Cortex of kidney (tissue), 1 donor: ENCODE measurements at places on chromosomes 2 and 18.

- no peak for DNase-seq
Observed at GRCh38 chr2:6866275-6866671, 566 bp upstream of the CMPK2 start.

GRCh38 chr2:30073523-30073922 lies 73.3 kb upstream of the YPEL5 start:
- no peak for DNase-seq

- DNase-seq, result no peak
Observed at GRCh38 chr2:76861708-76862107, 660.5 kb downstream of the LRRTM4 start.

- no peak for DNase-seq
Observed at GRCh38 chr2:45012733-45013132, 3.5 kb upstream of the SIX2 start.

- no peak for DNase-seq
Observed at GRCh38 chr2:159671047-159671446, 41.3 kb upstream of the MARCHF7 start.

GRCh38 chr18:42105394-42105793 lies 150.4 kb downstream of the PIK3C3 start:
- DNase-seq, result no peak

- no peak for DNase-seq
Observed at GRCh38 chr2:134665727-134666506, 52.9 kb downstream of the TMEM163 start.

DNA sequence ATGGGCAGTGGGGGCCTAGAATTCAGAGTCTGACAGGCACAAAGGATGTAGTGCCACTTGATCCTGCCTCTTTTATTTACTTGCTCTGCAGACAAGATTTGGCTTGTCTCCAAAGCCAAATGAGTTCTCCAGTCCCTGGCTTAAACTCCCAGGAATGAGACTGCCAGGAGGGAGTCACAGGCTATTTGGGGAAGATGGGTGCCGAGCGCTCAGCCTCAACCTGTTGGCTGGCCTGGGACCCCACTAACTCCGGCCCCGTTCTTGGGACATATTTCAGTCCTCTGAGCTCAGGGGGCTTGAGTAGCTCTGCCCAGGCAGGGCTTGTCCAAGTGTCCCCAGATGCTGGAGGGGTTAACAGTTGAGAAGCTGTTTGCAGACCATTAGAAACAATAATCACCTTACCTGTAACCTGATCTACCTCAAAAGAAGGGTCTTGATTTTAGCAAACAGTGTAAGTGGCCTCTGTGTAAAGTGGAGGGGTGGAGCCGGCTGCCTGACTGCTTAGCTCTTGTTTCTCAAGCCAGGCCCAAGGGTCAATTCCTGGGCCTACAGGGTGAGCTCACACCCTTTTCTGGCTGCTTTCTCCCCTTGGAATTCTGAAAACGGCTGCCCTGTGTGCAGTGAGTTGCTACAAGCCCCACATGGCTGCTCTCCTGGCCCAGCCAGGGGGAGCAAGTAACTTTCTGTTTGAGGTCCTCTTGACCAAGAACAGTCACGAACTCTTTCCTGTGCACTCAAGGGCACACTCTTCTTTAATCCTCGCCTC lies 27.1 kb upstream of the FZD5 start:
- no peak for DNase-seq

DNA sequence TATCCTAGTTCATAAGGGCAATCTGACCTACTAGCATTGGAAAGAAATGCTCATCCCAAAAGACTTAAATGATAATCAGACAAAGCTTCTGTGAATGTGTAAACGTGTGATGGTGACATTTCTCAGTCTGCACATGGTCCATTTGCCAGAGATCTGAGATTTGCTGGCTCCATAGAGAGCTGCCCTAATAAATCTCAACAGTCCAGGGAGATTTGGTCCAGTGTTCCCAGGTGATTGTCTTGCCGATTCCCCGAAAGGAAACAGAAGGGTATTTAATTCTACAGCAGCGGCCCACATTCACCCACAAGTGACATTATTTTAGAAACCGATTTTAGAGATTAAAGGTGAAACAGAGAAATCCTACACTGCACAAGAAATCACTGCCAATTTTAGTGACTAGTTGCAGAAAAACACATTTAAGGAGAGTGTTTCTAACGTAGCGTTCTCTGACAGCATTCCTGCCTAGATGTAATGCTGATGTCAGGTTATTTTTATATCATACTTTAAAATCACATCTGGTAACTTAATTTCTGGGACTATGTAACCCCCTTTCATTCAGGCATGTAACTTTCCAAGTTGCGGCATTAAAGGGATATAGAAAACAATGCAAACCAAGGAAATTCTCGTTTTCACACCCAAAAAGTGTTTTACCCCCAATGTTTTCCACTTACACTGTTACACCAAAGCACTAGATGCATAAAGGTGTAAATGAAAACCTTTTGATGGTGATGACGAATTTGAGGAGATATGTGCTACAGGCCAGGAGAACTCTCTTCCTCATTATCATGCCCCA lies 231.9 kb upstream of the FN1 start:
- DNase-seq, result no peak

- no peak for DNase-seq
Observed at GRCh38 chr2:152637251-152637650, 80.0 kb downstream of the PRPF40A start.

- DNase-seq, result no peak
Observed at GRCh38 chr2:41187376-41188122, 735.7 kb upstream of the SLC8A1 start.

- no peak for DNase-seq
Observed at GRCh38 chr2:47724221-47724981, 58.5 kb upstream of the MSH6 start.

- no peak for DNase-seq
Observed at GRCh38 chr18:39635966-39636365, 2070.4 kb upstream of the CELF4 start.

- no peak for DNase-seq
Observed at GRCh38 chr2:43950383-43951008, 45.3 kb downstream of the LRPPRC start.

GRCh38 chr18:77737405-77737804 lies 487.8 kb downstream of the GALR1 start:
- no peak for DNase-seq

DNA sequence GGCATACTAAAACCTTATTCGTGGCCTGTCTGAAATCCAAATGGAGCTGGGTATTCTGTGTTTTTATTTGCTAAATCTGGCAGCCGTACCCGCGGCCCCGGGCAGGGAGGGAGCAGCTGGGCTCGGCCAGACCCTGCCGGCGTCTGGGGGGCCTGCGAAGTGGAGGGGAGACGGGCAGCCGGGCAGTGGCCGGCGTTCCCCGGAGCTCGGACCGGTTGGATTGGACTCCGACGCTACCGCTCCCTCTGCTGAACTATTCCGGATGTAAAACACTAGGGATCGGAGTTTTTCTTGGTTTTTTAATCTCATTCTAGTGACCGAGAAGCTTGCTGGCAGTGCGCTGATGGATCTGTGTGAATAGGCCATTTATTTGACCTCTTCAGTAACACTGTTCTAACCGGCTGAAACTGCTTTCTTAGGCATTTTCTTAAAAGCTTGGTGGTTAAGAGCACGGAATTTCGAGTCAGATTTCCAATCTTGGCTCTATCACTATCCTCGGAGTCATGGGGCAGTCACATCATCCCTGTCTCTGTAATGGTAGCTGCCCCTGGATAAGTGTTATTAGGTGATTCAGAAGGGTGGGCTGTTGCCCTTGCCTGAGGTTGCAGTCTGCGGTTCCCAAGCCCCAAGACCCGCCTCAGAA lies 694 bp downstream of the UNC50 start:
- no peak for DNase-seq

GRCh38 chr2:14428056-14428455 lies 204.5 kb upstream of the LRATD1 start:
- DNase-seq, result no peak

- no peak for DNase-seq
Observed at GRCh38 chr2:96861074-96861473, 3.3 kb upstream of the ANKRD39 start.

GRCh38 chr2:55511508-55512124 lies 7.9 kb upstream of the CFAP36 start:
- DNase-seq, result no peak

DNA sequence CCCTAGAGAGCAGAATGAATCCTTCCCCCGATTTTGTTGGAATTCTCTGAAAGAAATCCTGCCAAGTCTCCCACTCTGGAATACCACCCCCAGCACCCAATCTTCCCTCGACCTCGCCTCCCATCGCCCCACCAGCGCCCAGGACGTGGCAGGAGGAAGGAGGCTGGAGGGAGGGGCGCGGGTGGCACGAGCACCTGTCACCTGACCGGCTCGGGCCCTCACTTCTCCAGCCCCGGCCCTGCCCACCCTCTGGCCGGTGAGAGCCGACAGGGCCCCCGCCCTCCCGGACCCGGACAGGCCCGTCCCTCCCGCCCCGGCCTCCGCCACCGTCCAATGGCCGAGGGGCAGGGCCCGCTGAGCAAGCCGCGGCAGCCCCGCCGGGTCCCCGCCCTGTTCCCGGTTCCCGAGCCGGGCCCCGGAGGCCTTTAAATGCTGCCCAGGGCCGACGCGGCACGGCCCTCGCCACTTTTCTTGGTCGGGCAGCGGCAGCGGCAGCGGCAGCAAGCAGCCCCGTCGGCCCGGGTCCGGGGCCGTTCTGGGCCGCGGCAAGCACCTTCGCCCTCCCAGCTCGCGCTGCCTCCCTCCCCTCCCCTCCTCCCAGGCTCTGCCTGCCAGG lies at the start of gene LGALSL:
TSS of gene LGALSL (plus strand) at position 393 of the 616 bp plus-strand sequence. CDS start 384 bp downstream, outside the sequence.
- DNase-seq, result peak; percentile 37

DNA sequence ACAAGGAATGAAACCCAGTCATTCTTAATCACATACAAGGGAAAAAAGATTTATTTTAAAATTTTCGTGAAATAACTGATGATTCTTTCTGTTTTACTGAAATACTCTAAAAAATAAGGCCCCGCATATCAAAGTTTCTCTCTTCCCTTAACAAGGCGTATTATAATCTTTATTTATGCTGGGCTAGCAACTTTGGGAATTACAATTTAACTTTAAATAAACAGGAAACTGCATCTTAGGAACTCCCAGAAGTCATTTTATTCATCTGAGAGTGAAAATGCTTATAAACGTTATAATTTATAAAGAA lies 166.7 kb downstream of the TCF4 start:
- DNase-seq, result no peak

- no peak for DNase-seq
Observed at GRCh38 chr2:62415019-62415431, 91.0 kb downstream of the TMEM17 start.

DNA sequence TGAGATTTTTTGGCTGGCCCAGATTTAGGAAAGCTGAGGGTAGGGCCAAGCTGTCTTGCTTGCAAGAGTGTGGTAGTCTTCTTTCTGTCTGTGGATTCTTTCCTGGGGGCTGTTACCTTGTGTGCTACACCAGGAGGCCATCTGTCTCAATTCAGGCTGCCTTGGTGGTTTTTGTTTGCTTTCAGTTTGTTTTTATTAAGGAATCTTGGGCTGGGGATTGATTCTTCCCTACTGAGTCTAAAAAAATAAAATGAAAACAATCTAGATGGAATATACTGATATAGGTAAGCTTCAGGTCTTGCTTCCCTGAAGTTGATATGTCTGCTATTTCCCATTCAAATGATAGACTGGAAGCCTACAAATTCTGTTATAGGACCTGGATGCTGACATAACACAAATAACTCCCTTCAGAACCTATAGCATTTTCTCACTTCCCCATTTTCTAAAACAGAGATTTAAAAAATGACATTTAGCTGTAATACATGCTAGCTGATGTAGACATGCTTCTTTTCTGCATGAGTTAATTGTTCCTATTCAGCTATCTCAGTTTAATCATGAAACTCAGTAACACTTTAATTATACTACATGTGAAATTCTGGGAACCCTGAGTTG lies 5.3 kb downstream of the LHCGR start:
- DNase-seq, result no peak

DNA sequence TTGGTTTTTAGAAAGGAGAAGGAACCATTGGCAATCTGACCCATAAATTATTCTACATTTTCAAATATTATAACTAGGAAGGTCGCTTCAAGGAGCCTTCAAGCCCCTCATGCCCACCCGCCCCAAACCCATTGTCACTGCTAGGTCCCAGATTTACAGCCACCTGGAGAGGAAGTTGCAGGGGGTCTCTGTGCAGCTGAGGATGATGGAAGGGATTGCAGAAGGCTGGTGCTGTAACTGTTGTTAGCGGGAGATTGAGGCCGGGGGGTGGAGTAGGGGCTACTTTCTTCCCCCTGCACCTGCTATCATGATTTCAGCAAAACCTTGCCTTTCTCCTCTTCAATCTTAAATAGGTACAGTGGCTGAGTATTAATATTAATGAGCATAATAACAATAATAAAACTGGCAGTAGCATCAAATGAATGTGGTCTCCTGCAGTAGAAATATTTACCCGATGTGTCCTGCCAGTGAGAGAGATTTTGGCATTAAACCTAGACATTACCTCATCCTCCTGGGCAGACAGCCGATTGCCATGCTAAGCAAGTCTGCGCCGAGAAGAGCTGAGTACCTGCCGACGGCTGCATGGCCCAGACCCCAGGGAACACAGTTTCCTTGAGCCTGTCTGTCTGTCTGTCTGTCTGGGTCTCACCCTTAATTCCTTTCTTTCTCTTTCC lies 225.4 kb downstream of the FAM210A start:
- no peak for DNase-seq

DNA sequence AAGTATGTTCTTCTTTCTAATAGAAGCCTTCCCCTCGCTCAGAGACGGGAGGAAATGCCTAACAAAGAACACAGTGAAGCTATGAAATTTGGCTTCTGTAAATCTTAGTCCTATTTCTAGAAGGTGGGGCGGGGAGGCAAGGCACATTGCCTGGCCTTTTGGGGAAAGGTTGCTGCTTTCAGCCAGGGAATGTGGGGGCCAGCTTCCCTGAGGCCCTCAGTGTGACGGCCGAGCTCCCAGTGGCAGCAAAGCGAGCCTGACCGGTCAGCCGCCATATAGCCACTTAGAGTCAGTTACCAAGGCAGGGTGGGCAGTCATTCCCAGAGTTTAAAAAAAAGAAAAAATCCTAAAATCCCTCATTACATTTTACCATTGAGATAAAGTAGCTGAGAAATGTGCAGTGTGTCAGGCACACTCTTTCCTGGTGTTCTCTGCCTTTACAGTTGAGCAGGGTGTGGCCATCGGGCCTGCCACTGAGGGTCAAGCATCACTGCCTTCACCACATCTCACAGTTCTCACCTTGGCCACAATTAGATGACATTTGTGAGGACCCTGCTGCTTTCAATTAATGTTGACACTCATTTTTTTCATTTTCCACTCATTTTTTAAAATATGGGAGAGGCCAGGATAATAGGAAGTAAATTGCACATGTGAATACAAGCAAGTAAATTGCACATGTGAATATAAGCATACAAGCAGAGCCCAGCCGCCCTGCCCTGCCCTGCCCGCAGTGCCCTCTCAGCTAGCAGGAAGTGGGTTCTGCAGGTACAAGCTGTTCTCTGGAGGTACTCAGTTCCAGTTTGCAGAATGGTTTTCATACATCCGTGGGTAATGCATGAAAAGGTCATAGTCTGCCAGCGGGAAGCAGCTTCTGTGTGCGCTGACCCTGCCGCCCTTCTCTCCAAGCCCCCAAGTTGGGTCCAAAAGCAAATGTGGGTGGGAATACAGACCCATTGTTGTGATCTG lies 76.9 kb downstream of the WDSUB1 start:
- DNase-seq, result no peak

DNA sequence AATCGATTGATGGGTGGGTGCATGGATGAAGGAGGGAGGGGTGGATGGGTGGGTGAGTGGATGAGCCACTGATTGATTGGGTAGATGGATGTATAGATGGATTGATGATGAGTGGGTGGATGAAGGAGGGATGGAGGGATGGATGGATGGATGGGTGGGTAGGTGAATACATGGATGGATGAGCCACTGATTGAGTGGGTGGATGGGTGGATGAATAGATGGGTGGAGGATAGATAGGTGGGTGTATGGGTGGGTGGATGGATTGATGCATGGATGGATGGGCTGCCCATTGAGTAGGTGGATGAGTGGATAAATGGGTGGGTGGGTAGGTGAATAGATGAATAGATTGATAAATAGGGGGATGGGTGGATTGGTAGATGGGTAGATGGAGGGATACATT lies 30.9 kb downstream of the MLPH start:
- DNase-seq, result no peak
